ENCODE measurements at places on chromosomes 5 and 9. TPM values are rescaled to one million over a fixed set of nuclear protein-coding genes. Genes with fewer than 3 reads are reported as not detected.

GRCh38 chr5:139416651-139417050 is 12.8 kb upstream of the SPATA24 start:
- no peak for DNase-seq

- DNase-seq, result peak; percentile 48
Measured at GRCh38 chr9:137621131-137621757, 2.4 kb downstream of the EHMT1 start.

GRCh38 chr5:17918373-17919104 is 284.3 kb downstream of the TAF11L14 start:
- DNase-seq, result peak; percentile 75

- DNase-seq, result no peak
Measured at GRCh38 chr5:130280528-130281217, 376.4 kb downstream of the CHSY3 start.

DNA sequence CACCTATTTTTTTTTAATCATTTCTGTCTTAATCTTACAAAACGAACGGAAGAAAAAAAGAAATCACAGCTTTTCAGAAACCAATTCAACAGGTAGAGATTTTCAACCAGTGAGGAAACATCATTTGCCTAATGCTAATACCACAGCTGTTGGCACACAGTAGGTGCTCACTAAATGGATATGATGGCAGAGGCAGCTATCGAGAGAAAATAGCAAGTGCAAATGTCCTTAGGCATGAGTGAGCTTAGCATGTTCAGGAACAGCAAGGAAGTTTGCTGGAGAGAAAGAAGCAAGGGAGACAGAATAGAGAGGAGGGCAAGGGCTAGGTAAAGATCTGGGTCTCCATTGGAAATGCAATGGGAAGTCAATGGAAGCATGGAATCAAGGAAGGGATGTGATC is 49.2 kb downstream of the CEMIP2 start:
- no peak for DNase-seq

GRCh38 chr9:107932046-107932445 is 442.5 kb upstream of the KLF4 start:
- no peak for DNase-seq

DNA sequence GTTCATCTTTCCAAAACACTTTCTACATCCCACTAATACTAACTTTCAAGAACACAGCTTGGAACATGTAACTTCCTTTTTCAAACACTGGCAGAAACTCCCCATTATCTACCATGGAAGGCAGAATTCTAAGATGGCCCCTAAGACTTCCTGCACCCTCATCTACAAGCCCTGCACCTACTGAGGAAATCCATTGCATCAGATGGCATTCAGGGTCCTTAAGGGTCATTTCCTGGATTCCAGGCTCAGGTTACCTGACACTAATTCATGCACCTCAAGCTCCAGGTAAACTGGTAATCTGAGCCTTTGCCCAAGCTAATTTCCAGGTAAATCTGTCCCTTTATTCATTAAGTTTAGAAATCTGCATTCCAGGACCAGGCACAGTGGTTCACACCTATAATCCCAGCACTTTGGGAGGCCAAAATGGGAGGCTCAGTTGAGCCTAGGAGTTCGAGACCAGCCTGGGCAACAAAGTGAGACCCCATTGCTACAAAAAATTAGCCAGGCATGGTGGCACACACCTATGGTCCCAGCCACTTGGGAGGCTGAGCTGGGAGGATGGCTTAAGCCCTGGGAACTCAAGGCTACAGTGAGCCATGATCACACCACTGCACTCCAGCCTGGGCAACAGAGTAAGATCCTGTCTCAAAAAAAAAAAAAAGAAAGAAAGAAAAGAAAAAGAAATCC is 91.6 kb downstream of the NFIB start:
- DNase-seq, result peak; percentile 61

The UBTD2 gene
- 15.5 TPM for polyA plus RNA-seq

The PTGER4 gene
- 0.82 TPM for polyA plus RNA-seq

The DBN1 gene
- polyA plus RNA-seq, result 102 TPM

All from GM23338 (cell line).